Hair follicle dermal papilla cell (primary cell): ENCODE measurements at places on chromosomes 16 and 17. TPM values are rescaled to one million over a fixed set of nuclear protein-coding genes. Genes with fewer than 3 reads are reported as not detected.

Gene COL1A1
- total RNA-seq, result 4,697 and 6,239 TPM in 2 replicates

Gene CHTF8
- total RNA-seq, result 60.7 and 67.2 TPM in 2 replicates

Gene CAPNS2
- 1.6 and 1.8 TPM in 2 replicates for total RNA-seq

Gene CACNG1
- total RNA-seq, result not detected in 2 replicates

Gene CCL15
- not detected in 2 replicates for total RNA-seq

Gene SLC38A8
- total RNA-seq, result not detected in 2 replicates
